Fibroblast of lung (primary cell): ENCODE measurements at places on chromosomes 5 and 9.

GRCh38 chr9:87588339-87588738 lies 90.7 kb downstream of the DAPK1 start:
- DNase-seq: no peak

DNA sequence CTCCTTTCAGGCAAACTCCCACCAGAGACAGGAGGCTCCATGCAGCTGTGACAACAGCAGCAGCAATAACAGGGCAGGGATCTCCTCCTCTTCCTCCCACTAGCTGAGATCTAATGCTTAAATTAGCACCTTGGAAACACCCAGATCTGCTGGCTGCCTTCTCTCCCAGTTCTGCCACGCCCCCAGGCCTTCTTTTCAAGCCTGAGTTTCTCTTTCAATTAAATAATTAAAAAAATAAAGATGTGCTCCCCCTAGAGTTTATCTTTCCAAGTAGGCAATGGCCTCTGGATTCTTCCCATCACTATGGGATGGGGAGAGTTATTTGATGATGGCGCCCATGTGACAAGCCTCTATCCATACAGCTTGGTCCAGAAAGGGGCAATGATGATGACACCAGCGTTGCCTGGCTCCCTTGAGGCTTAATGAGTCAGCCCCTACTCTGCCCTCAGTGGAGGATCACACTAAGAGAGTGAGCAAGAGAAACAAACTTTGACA lies 3.8 kb downstream of the FAM219A start:
- DNase-seq: peak; percentile 40

- no peak for DNase-seq
Observed at GRCh38 chr5:79430196-79430595, 83.7 kb downstream of the HOMER1 start.

DNA sequence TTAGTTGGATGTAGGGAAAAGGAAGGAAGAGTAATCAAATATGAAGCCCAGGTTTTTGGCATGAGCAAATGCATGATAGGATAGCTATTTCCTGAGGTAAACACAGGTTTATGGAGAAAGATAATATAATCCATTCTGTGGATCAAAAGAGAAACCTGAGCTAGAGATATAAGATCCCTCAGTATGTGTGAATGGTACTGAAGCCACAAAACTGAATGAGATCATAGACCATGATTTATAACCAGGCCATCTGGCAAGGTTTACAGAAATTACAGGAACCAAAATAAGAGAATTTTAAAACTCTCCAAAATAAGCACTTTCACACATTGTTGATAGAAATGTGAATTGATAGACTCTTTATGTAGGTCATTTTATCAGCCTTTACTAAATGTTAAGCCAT lies 28.7 kb upstream of the ECM2 start:
- DNase-seq: peak; percentile 56

DNA sequence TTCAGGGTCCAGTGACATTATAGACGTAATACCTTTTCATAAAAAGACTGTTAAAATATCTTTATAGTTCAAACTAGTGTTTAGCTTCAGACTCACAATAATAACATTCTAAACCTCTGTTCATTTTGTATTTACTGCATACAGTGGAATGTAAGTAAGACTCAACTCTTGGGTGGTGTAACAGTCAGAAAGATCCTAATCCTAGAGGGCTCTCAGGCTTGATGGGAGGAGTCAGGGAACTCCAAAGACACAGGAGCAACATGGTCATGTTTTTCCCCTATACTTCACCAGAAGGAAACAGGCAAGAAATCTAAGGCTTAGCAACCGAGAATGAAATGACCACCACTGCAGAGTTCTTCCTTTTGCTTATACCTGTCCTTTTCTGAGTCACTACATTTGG lies 82.6 kb downstream of the MRPS27 start:
- DNase-seq: peak; percentile 31

DNA sequence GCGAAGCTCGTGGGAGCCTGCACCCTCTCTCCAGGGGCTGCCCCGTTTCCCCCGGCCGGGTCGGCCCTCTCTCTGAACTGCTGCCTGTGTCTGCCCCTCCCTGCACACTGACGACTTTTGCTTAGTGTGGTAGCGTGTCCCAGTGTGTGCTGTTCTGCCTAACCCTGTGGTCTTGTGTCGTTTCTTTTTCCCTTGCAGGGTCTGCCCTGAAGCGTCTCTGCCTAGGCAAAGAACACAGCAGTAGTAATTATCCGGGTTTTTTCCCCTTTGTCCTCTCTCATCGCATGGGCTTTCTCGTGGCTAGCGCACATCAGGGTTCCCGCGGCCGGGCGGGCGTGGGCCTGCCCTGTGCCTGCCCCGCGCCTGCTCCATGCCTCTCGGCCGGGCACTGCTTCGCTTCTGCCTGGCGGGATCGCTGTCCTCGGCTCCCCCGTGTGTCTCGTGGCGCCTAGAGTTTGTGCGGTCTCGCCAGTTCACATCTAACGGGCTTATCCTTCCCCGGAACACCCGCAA lies 122.7 kb downstream of the WNK2 start:
- no peak for DNase-seq

- DNase-seq: no peak
Observed at GRCh38 chr5:3325972-3326840, 269.4 kb upstream of the IRX1 start.

- DNase-seq: no peak
Observed at GRCh38 chr5:170292179-170293104, 5.1 kb downstream of the LCP2 start.

DNA sequence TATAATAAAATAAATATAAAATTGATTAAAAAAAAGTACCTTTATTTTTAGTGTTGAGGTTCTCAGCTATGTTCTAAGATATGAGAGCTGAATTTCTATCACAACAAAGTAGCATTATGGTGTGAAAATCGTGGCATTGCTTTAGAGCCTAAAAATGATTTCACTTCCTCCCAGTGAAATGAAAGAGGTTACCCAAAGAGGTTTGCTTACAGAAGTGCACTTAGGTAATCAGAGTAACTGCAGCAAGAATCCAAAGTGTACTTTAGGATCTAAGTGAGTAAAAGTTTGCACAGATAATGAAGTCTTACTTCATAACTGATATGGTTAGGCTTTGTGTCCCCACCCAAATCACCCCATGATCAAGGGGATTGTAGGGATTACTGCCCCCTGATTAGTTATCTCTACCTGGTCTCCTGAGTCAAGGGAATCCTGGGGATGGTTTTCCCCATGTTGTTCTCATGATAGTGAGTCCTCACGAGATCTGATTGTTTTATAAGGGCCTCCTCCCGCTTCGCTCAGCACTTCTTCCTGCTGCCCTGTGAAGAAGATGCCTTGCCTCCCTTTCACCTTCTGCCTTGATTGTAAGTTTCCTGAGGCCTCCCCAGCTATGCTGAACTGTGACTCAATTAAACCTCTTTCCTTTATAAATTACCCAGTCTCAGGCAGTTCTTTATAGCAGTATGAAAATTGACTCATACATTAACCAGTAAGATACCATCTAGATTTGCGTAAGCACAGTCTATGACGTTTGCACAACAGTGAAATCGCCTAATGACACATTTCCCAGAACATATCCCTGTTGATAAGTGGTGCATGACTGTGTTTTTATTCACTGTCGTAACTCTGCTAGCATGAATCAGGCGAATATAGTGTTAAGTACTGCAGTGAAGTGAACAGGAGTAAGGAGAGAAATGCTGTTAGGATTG lies 40.3 kb upstream of the LRRC70 start:
- peak; percentile 74 for DNase-seq

GRCh38 chr5:99034336-99034735 lies 105.5 kb upstream of the CHD1 start:
- peak; percentile 61 for DNase-seq
